ENCODE measurements at places on chromosomes 7 and 10.

GRCh38 chr7:47647181-47647917, 65.4 kb upstream of the TNS3 start:
- DNase-seq, result no peak

DNA sequence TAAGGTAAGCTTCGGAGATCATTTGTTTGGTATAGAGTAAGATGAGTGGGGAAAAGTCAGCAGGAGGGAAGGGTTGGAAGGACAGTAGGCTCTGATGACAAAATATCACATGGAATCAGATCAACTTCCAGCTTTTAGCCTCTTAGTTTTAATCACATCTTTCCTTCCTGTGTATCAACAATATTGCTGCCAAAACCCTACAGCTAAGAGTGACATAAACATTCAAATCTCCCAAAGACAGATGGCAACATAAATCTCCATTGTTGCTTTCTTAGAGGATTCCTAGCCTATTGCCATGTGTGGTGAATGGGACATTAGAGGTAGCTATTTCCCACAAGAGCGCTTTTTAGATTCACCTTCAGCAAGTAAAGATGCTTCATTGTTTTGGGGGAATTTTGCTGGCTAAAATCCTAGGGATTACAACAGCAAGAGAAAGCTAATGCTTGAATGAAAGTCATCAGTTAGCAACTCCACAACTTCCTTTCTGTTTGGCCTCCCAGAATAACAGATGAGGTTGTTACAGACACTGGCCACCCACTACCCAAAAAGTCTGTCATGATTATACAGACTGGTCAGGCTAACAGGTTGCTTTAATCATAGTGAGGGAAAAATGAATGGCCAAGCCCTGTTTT, 35.2 kb upstream of the FZD1 start:
- no peak for DNase-seq

GRCh38 chr10:101151395-101151794, 20.3 kb downstream of the TLX1 start:
- no peak for DNase-seq

- no peak for DNase-seq
These were observed 10.7 kb downstream of the ESYT2 start for GRCh38 chr7:158818325-158819213.

- no peak for DNase-seq
These were observed 66.8 kb downstream of the LRMDA start for GRCh38 chr10:75497997-75498883.

DNA sequence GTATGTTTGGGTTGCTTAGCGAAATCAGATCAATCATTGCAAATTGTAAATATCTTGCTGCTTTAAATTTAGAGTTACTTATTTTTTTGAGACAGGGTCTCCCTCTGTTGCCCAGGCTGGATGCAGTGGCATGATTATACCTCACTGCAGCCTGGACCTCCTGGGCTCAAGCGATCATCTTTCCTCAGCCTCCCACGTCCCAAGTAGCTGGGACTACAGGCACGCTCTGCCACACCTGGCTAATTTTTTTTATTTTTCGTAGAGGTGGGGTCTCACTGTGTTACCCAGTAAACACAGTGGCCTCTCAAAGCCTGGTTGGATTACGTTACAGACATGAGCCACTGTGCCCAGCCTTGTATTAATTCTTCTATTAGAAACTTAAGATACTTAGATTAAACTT, 1.7 kb downstream of the VDAC2 start:
- DNase-seq, result no peak

DNA sequence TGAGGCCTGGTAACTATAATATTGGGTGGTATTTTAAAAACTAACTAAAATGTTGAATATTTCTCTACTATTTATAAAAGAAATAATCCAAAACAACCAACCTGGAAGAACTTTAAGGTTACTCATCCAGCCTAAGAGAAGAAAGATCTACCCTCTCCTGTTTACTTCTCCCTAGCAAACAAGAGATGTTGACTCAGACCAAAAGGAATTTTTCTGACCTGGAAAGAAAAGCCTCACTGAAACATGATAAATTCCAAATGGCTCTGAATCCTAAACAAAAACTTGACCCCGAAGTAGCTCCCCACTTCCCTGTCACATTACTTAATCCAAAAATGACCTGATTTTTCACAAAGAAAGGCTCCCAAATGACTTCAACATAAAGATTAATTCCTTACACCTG, 101.2 kb downstream of the PARD3 start:
- no peak for DNase-seq

- no peak for DNase-seq
These were observed 166.1 kb downstream of the PRKAG2 start for GRCh38 chr7:151710646-151711434.

DNA sequence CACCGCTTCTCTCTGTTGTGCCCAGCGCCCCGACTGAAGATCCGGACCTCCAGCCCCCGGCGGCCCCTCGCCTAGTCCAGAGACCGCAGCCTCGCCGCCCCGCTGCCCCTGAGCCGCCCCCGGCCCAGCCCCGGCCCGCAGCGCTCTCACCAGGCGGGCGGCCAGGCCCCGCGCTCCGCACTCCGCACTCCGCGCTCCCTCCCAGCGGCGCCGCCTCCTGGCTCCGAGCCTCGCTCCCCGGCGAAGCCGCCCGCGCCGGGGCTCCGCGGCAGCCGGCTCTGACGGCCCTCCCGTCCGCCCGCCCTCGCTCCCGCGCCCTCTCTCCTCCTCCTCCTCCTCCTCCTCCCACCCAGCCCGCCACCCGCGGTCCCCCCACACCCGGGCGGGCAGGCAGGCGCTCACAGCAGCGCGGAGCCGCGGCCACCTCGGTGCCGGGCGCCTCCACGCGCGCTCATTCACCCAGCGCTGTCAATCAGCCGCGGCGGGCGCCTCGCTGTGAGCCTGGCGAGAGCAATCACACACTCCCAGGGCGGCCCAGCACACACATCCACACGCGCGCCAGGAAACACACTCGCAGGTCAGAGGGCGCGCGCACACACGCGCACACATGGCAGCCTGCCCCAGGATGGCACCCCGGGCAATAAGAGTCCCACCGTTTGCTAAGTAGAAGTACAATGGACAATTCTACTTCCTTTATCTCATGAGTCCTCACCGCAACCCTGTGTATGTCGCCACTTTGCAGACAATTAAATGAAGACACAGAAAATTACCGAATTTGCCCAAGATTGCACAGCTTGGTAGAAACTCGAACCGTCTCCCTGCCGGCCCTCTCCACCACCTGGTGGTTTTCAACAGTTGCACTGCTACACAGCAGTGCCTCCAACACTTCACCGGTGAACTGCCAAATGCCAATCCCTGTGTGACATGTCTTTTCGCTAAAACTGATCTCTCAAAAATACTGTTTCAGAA, at the start of gene PRRT4:
TSS of gene PRRT4 (minus strand) at position 280 of the 969 bp plus-strand sequence.
- DNase-seq, result no peak

GRCh38 chr10:14369906-14370305, 39.2 kb upstream of the FRMD4A start:
- no peak for DNase-seq

DNA sequence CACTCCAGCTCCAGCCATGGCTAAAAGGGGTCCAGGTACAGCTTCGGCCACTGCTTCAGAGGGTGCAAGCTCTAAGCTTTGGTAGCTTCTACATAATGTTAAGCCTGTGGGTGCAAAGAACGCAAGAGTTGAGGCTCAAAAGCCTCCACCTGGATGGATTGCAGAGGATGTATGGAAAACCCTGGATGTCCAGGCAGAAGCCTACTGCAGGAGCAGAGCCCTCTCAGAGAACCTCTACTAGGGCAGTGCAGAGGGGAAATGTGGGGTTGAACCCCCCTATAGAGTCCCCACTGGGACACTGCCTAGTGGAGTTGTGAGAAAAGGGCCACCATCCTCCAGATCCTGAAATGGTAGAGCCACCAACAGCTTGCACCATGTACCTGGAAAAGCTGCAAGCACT, 10.7 kb upstream of the RNF32 start:
- DNase-seq, result no peak

DNA sequence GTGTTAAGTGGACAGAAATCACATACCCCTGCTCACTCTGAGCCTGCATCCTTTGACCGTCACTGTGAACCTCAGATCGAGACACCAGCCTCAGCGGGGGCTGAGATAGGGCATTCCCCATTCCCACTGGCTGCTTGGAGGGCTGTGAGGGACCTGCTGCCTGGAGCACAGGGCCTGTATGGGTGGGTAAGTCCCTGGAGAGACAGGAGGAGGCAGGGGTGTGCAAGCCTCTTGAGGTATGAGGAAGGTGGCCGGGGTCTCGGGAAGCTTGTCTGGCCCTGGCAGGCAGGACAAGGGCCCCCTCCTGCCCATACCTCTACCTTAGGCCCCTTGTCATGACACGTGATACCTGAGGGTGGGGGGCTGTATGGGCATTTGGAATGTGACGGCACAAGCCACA, 187.4 kb downstream of the MGMT start:
- DNase-seq, result no peak

GRCh38 chr7:80661729-80662128, 23.3 kb downstream of the CD36 start:
- no peak for DNase-seq

DNA sequence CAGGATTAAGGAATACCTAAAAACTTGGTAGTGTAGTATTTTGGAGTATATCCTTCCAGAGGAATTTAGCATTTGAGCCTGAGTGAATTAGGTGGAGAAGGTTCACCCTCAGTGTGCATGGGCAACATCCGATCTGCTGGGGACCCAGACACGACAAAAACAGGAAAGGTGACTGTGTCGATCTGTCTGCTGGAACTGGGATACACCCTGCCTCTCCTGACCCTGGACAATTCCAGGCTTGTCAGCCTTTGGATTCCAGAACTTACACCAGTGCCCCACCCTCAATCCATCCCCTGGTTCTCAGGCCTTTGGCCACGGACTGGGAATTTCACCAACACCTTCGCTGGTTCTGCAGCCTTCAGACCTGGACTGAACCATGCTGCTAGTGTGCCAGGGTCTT, 41.9 kb downstream of the PTPRE start:
- DNase-seq, result no peak

- DNase-seq, result no peak
These were observed 52.1 kb downstream of the FAM53B start for GRCh38 chr10:124692100-124692446.

GRCh38 chr10:103800789-103801540, 54.4 kb downstream of the SH3PXD2A start:
- no peak for DNase-seq

Data from stimulated activated CD4-positive, alpha-beta T cell treated with anti-CD3 and anti-CD28 coated beads, TNF-alpha, amount 100 ng/mL, for 24 hours (primary cell).